ENCODE measurements at places on chromosomes 1 and 21.

GRCh38 chr21:16196001-16196400 is 466.2 kb downstream of the USP25 start:
- DNase-seq, result no peak

GRCh38 chr1:7380712-7381111 is 390.4 kb upstream of the VAMP3 start:
- no peak for DNase-seq

DNA sequence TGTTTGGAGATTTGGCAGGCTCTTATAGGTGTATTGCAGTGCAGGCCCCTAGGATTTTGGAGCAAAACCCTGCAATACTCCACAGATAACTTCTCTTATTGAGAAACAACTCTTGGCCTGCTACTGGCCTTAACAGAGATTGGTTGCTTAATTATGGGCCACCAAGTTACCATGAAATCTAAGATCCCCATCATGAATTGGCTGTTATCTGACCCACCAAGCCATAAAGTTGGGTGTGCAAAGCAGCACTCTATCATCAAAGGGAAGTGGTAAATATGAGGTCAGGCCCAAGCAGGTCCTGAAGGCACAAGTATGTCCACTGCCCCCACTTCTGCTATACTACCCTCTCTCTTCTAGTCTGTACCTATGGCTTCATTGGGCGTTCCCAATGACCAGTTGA is 130.0 kb upstream of the TNFSF4 start:
- DNase-seq, result no peak

GRCh38 chr1:4462831-4463484 is 191.5 kb upstream of the AJAP1 start:
- DNase-seq, result no peak

DNA sequence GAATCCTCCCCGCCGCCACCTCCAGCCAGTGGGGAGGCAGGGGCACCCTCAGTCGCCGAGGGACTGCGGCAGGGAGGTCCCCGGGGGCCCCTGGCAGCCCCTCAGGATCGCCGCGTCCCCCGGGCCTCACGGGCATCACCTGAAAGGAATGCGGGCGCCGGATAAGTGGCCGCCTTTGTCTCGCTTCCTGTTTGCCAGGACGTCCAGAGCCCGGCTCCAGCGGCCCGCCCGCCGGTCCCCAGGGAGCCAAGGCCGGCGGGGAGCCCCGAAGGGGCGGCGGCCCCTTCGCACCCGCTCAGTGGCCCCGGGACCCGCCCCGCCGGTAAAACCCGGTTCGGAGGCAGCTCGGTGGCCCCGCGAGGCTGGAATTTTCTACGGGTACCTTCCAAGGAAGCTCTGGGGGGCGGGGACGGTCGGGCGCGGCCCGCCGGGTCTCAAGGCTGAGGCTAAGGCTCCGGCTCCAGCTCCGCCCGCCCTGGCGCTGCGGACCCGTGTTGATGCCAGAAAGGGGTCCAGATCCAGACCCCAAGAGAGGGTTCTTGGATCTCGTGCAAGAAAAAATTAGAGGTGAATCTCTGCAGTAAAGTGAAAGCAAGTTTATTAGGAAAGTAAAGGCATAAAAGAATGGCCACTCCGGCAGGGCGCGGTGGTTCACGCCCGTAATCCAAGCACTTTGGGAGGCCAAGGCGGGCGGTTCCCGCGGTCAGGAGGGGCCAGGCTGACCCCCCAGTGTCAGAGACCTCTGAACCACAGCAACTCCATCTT is 12.6 kb downstream of the TINAGL1 start:
- DNase-seq, result no peak

GRCh38 chr1:87800006-87800405 is 471.3 kb downstream of the LMO4 start:
- no peak for DNase-seq

DNA sequence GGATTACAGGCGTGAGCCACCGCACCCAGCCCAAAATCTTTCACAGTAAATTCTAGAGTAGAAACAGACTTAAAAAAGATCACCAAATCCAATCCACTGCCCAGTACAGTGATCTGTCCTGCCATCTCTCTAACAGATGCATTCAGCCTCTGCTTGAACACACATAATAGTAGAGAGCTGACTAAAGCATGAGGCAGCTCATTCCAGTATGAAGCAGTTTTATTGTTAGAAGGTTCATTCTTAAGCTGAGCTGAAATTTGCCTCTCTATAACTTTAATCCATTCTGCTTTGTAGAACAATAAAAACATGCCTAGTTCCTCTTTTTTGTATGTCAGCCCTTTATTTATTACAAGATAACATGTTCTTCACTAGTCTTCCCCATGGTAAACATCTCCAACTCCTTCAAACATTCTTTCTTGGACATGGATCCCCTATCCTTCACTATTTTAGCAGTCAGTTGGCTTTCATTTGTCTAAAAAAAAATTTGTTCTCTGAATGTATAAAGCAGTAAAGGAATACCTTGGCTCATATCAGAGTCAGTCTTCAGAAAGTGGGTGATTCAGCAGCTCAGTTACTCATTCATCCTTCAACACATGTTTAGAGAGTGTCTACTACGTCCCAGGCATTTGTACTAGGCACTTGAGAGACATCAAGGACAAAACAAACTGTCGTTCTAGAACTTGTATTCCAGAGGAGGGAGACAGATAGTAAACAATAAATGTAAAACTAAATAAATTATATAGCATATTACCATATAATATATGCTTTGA is 10.7 kb upstream of the PTBP2 start:
- no peak for DNase-seq

DNA sequence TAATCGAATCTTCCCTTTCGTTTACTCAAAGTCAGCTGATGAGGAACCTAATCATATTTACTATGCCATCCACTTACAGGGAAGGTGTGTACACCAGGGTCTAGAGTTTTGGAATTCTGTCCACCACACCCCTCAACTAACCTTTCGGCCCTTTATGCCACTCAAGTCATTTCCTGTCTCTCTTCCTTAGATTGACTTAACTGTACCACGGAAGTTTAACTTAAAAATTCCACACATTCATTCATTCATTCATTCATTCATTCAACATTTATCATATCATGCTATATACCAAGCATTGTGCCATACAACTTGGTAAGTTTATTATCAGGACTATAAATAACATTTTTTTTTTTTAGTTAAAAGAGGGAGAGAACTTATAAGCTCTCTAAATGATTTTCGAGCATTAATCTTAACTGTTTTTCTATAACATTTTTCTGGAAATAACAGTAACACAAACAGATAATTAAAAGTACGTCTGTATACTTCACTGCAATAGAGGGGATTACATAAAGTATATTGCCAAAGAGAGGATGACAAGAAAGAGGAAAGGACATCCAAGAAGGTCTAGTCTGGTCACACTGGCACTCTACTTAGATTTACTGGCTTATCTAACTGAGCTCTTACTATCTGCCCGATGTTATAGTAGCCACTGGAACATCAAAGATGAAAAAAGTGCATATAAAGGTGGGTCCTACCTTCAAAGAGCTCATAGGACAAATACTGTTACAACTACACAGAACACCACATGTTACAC is 243.7 kb downstream of the PBX1 start:
- DNase-seq, result no peak

Data from stimulated activated CD8-positive, alpha-beta memory T cell treated with anti-CD3 and anti-CD28 coated beads, Interleukin-7, amount 100 ng/mL, for 48 hours (primary cell).